ENCODE measurements at places on chromosomes 12 and 14.
A peak's percentile ranks its signal among the peaks of the same experiment; 100 is the strongest.

- peak; percentile 39 for DNase-seq
These were observed 49.2 kb downstream of the TESPA1 start for GRCh38 chr12:54935235-54935951.

DNA sequence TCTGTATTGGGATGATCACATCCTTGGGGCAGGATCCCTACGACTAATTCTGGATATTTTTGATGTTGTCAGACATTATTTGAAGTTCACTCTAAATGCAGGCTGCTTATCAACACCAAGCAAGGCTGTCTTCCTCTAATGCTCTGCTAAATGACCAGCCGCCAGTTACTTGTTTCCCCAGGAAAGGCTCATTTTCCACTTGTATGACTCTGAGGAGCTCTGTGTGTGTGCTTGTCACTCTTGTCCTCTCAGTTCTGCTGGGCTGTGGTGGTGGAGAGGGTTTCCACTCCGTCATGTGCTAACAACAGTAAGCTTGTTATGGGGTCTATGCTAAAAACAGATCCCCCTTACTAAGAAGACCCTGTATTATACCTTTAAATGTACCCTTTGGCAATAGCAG lies 42.1 kb downstream of the ATL1 start:
- no peak for DNase-seq

DNA sequence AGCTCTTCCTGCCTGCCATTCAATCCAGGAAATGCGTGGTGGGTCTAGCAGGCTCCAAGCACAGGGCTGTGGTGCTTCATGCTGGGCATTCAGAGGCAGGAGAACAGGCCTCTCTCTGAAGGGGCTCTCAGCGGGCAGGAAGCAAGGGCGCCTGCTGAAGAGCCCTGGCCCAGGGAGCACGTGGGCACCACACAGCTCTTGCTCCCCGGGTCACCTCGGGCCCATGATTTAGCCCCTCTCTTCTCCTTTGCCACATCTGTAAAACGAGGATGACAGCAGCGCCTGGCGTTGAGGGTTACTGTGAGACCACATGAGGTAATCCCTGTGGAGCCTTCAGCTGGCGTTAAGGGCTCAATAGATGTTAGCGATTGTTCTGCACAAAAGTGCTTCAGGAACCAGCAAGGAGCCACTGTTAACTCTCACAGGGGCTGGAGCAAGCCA lies 37.6 kb upstream of the SPTLC2 start:
- no peak for DNase-seq

- DNase-seq: no peak
These were observed 161.2 kb upstream of the RTL1 start for GRCh38 chr14:101064718-101065117.

- DNase-seq: no peak
These were observed 38.4 kb downstream of the GALNT16 start for GRCh38 chr14:69298131-69299071.
